ENCODE measurements at places on chromosomes 1 and 21.

DNA sequence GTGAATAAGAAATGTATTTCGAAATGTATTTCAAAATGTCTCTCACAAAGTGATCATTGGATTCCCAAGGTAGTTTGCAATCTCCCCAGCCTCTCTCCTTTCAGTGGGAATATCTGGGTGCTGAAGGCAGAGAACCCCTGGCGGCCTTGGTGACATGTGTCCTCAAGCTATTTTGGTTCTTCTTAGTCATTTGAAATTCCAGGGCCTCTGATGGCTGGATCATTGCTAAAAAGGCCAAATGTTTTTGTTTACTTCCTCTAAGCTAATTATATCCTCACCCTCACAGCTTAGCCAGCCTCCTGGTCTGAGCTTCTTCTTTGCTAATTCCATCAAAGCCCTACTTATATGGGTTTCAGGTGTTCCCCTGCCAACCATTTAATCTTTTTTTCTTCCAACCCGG lies 71.2 kb downstream of the LRRC40 start:
- no peak for DNase-seq

DNA sequence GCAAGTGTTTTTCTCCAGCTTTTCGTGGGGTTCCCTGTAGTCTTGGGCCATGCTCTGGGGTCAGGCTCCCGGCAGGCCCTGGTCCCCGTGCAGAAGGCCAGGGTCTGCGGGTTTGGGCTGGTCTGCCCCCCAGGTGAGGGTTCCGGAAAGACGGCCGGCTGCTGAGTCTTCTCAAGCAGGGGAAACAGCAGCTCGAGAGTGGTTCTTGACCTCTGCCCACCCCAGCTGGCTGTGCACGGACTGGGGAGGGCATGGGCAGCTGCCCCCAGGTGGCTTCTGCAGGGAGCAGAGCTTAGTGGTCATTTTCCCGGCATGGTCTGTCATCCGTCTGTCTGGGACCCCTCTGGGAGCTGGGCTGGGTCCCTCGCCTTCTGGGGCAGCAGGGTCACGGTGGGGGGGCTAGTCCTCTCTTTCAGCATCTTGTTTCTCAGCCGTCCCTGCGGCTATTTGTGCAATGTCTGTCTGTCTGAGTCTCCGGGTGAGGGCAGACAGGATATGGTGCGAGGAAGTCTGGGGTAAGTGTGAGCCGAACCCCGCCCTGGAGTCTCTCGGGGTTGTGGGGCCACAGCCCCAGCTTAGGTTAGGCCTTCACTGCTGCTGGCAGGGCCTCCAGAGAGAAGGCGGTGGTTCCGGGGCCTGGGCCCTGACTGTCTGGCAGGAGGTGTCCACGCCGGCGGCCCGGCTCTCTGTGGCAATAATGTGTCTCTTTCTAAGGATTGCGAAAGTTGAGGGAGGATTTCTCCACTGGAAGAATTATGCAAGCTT lies 6.1 kb downstream of the SKI start:
- peak; percentile 100 for DNase-seq

DNA sequence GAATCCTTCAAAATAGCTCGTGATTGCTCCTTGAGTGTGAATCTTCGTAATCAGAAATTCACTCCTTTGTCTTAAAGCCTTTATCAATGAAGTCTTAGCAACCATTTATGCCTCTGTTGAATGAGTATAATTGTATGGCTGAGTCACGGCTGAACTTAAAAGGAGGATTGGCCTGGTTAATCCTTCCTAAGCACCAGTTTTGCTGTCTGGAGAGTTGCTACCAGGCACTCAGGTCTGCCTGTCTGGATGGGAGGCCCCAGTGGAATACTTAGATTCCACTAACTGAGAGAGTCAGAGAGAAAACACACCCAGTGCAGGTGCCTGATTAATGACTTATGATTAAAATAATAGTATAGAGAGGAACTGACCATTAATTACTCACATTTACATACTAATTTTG lies 7.6 kb upstream of the HHAT start:
- no peak for DNase-seq

GRCh38 chr21:38436341-38436740 lies 61.9 kb downstream of the ERG start:
- DNase-seq = no peak

GRCh38 chr1:5464366-5464765 lies 527.9 kb downstream of the NPHP4 start:
- no peak for DNase-seq

DNA sequence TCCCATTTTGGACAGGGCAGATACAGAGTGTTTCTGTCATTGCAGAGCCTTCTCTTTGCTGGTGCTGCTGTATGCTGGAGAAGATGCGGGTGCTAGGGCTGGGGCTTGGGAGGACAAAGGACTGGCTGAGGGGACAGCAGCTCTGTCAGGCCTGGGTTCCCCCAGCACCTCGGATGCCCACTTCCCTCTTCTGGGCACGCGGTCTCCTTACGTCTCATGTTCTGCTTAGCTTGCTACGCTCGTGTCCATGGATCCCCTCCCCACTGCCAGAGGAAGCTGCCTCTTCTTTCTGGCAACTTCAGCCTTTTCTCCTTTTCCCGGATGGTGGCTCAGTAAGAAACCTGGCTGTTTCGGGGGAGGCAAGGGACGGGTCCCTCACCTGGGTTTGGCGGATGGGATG lies 75.7 kb downstream of the ARHGEF10L start:
- DNase-seq = no peak

DNA sequence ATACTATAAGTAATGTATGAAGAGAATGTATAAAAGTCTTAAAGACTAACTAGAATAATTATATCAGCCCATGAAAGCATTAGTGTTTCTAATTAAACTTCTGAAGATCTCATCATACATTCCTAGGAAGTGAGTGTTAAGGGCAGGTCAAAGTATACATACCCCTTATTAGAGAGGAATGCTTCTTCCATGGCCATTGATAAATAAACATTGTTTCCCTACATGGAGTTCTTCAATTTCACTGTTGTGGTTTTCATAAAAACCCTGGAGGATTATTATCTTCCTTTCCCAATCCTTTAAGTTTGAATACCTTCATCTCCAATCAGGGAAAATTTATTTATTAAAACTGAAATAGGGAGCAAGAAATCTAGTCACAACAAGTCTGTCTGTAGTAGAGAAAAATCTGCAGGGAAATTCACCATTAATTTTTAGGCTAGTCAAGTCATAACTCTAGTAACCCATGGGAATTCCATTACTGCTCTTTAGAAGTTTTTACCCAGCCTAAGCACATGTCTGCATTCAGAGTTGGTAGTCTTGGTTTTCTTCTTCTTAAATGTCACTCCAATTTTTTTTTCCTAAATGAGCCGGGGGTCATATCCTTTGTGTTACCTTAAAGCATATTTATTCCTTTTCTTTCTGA lies 147.0 kb downstream of the TNFSF18 start:
- no peak for DNase-seq
